ENCODE measurements at places on chromosomes 2 and 18.
A peak's percentile ranks its signal among the peaks of the same experiment; 100 is the strongest.

DNA sequence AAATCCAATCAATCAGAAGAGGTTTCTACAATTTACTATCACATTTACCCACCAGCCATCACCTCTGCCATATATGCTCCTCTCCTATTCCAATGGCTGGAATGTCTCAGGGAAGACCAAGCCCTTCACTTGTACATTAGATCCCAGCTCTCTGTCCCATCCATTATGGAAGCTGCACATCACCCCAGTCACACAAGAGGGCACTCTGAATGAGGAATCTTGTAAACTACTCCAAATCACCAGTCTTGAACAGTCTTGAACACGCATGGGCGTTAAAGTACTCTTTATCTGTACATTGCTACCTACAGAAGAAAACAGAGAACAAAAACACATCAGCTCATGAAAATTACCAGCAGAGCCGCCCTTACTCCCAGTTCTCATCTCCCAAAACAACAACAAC is 38.7 kb downstream of the ZC3H8 start:
- DNase-seq = no peak

DNA sequence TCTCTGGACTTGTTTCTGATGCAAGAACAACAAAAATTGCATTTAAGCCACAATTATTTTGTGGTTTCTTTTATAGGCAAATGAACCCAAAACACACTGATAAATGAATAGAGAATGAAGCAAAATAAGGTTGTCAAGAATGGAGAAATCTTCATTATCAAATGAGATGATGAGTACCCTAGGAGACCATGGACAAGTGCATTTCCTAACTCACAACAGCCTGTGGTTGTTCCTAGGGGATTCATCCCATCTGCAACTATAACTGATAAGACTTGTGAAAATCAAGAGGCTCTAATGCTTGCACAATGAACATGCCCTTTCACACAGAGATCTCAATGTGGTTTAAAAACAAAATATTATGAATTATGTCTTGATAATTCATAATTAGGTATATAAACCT is 159.9 kb downstream of the PDE1A start:
- DNase-seq = no peak

DNA sequence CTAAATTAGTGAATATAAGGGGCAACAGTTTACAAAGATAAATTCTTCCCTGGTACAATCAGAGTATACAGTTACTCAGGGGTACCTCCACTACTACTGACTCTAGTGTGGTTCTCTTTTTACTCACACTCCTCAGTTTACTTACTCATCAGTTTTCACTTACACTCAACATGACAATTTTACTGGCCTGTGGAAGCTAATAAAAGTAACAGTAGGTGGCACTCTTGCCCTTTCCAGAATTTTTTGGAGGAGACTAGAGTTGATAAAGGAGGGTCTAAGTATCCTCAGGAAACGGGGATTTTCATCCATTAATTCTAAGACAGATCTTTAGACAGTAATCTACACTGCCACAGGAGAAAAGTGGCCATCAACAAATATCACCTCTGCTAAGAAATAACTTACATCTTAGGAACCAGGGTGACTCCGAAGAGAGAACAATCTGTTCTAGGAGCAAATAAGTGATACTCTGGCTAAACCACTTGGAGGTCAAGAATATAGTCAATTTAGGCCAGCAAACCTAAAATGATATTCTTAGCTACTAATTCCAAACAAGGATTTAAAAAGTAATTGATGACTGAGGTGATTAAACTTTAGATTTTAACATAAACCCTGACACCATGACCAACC is 61.3 kb downstream of the ATL2 start:
- no peak for DNase-seq

DNA sequence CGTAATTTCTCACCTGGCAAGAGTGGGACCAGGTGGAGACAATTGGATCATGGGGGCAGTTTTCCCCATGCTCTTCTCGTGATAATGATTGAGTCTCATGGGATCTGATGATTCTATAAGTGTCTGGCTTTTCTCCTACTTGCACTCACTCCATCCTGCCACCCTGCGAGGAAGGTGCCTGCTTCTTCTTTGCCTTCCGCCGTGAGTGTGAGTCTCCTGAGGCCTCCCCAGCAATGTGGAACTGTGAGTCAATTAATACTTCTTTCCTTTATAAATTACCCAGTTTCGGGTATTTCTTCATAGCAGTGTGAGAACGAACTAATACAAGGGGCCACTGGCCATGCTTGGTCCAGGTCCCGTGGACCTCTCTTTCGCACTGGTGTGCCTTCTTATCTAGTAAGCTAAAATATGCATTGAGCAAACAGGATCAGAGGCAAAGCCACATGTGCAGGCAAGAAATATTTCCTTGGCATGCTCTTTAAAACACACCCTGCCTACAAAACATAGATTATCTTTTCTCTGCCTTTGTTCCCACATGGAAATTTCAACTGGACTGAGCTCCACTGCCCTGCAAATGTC is 821.1 kb downstream of the TRIB2 start:
- no peak for DNase-seq

GRCh38 chr2:71952572-71953188 is 195.0 kb downstream of the CYP26B1 start:
- no peak for DNase-seq

DNA sequence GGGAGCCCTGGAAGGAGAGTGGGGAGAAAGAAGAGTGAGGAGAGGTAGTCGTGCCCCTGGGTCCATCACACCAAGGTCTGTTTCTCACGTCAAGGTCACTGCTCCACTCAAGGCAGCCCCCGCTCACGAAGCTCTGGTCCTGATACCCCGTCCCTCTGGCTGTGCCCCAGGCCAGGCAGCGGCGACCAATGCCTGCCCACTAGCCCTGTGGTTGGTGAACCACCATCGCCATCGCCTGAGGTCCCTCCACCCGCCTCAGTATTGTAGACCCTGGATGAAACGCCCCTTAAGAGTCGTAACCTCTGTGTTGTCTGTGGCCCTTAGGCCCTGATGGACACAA is 378.3 kb upstream of the MYT1L start:
- DNase-seq = no peak

DNA sequence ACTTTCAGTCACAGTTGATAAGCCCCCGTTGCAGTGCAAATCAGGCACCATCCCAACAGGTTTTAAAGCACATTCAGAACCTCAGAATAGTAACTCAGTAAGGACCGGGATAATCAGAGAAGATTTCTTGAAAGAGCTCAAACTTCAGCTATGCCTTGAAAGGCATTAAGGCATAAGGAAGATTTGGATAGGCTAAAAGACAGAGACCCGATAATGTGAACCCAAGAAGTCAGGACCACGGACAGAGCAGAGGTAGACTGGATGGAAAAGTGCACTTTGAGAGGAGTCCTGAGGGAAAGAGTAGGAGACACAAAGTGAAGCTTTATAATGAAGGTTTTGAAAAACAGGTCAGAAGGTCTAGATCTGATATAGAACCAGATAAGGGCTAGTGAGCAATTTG is 36.9 kb upstream of the KLF7 start:
- DNase-seq = peak; percentile 49

GRCh38 chr2:216877085-216877484 is 17.2 kb upstream of the TNP1 start:
- DNase-seq = no peak

- DNase-seq = no peak
Observed at GRCh38 chr2:106812383-106812782, 73.6 kb downstream of the ST6GAL2 start.

DNA sequence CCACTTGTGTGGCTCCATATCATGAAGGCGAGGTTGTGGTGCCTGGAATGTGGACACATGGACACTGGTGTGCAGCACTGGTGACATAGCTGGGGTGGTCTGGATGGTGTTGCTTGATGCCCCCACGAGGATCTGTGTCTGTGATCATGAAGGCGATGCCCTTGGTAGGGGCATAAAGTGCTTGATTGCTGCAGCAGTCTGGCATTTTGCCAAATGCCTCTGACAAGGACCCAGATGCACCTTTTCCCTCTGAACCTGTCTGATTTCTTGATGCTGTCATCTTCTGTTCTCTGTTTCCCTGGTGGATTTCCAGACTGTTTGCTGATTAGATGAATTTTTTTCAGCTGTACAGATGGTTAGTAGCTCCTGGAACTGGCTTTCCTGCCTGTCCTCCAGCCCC is 752.0 kb upstream of the HS6ST1 start:
- DNase-seq = no peak

DNA sequence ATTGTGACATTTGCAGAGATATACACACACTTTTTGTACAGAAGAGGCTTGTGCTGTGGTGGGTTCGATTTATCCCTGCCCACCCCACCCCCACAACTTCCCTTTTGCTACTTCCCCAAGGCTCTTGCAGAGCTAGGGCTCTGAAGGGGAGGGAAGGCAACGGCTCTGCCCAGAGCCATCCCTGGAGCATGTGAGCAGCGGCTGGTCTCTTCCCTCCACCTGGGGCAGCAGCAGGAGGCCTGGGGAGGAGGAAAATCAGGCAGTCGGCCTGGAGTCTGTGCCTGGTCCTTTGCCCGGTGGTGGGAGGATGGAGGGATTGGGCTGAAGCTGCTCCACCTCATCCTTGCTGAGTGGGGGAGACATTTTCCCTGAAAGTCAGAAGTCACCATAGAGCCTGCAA is 40.0 kb downstream of the STEAP3 start:
- DNase-seq = peak; percentile 32

- peak; percentile 47 for DNase-seq
Observed at GRCh38 chr18:7980136-7980535, 413.0 kb downstream of the PTPRM start.

GRCh38 chr2:219175928-219176817 is 552 bp downstream of the CNPPD1 start:
- peak; percentile 39 for DNase-seq

GRCh38 chr2:174493549-174494331 is 6.9 kb upstream of the GPR155 start:
- no peak for DNase-seq

- DNase-seq = no peak
Observed at GRCh38 chr2:132949108-132949507, 279.1 kb upstream of the LYPD1 start.

DNA sequence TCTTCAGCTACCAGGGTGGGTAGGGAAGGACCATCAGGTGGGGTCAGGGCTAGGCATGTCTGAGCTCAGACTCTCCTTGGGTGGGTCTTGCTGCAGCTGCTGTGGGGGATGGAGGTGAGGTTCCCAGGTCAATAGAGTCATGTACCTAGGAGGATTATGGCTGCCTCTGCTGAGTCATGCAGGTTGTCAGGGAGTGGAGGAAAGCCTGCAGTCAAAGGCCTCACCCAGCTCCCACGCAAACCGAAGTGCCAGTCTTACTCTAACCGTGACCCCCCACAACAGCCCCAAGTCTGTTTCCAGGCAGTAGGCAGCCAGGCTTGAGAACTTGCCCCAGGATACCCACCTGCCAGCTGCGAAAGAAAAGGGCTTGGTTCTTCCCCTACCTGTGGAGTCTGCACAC is 113.6 kb upstream of the GALNT5 start:
- no peak for DNase-seq

DNA sequence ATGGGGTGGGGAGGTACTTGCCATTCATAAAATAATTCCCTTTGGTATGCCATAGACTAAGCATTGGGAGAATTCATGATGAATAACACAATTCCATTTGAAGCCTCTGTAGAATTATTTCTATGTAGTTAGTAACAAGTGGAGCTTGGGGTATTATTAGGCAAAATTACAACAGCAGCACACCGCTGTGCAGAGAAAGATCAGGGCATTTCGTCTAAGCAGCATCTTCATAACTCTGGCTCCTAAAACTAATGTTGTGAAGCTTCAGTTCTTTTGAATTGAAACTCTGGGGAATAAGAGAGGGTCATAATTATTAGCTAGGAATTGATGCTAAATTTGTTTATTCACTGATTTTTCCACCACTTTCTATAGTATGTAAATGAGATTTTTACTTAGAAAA is 630.7 kb downstream of the DCC start:
- DNase-seq = no peak

- no peak for DNase-seq
Observed at GRCh38 chr2:102258386-102259074, 52.8 kb upstream of the IL1RL1 start.

GRCh38 chr2:206463685-206464084 is 20.4 kb downstream of the ADAM23 start:
- no peak for DNase-seq

DNA sequence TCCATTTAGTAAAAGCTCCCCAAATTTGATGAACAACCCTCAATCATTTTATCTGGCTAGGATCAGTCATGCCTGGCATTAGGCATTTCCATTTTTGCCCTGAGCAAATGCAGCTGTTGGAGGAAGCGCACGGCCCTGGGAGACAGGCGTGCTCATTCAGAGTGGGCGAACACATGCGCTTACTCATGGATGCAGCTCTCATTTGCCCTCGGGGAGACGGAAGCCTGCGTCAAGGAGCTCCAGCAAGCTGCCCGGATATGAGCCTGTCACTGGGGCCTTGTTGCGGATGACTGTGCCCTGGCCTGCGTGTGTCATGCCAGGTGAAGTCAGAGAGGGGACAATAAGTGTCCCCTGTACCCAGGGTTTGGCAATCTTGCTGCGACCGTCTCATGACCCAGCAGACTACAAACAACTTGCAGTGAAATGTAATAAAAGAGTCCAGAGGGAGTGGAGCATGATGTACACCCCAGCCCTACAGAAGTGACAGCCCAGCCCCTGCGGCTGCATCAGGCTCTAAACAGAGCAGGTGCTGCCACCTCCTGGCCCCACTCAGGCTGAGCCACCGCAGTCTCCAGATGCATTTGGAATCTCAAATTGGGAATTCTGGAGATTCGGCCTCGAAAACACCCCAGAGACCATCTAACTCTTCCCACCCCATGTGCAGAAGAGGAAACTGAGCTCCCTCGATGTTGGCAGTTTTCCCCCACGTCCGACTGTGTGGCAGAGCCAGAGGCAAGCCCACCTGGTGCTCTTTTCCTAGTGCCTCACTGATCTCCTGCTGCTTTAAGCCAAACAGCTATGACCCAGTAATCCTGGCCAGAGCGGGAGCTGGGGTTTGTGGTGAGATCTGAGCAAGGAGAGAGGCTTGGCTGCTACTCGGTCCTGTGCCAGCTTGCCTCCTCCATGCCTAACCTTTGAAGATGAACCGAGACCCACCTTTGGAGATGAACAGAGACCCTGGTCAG is 105.0 kb upstream of the ALK start:
- peak; percentile 69 for DNase-seq

DNA sequence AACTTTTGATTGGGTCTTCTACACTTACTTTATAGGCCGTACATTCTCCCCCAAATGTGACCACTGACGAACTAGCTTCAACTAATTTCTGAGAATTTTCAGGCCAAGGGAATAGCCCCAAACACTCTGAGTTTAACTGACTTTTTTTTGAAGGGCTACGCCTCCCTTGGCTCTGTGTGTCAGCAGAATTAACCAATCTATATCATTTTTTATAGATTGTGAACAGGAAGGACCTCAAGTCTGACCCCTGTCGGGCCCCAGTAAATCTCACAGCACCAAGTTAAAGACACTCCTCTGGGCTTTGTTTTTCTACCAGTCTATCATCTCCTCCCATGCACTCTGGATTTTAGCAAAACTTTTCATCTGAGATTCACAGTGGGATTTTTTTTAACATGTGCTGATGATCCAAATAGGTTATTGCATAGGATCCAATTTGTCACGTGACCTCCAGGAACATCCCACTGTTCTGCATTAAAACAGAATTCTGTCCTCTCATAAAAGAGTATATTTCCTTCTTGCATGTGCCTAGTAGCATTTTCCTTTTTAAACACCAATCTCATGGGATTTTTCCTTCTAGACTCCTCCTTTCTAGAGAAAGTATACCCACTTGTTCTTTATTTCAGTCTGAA is 307.1 kb downstream of the OSR1 start:
- DNase-seq = no peak

- DNase-seq = no peak
Observed at GRCh38 chr2:46320141-46320567, 22.9 kb downstream of the EPAS1 start.

GRCh38 chr2:47037678-47038077 is 117.4 kb downstream of the STPG4 start:
- no peak for DNase-seq

All from H9 (cell line).